ENCODE measurements at places on chromosomes 6 and 20.

DNA sequence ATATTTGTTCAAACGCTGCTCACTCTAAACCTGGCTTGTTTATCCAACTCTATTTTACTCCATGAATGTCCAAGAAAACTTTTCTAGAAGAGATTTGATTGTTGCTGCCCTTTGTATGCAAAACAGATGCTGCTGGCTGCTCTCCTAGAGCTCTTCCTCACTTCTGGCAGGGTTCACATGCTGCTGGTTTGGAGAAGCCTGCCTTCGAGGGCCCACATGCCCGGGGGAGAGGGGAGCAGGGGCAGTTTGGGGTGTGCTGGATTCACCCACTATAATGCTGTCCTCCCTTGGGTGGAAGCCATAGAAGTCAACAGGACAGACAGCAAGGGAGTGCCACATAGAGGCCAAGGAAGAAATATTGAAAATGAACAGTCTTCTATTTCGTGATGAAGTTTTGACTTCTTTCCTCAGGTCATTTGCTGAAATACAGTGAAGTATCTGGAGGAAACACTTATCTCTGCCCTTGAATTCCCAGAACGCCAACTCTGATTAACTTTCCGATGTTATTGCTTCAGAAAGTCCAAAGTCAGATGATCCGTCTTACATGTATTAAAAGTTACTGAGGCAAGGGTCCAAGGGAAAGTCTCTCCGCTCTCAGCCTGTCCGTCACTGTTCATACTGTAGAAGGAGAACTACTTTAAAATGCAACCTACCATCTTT is 32.4 kb downstream of the LY86 start:
- DNase-seq: no peak

DNA sequence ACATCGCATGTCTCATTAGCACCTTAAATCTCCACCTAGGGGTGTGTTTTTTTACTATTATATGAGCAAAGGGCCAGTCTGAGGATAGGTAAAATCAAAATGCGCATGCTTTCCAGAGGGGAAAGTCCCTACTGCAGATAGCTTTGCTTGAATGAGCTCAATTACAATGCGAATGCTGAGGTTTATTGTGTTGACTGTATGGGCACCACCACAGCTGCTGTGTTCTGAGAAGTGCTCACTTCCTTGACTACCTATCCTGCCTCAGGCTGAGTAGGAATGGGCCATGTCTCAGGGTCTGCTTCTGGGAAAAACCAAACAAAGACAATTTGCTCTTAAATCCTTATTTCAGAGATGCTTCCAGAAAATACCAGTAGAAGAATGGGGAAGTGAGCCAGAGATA is 36.6 kb downstream of the MOCS1 start:
- no peak for DNase-seq

DNA sequence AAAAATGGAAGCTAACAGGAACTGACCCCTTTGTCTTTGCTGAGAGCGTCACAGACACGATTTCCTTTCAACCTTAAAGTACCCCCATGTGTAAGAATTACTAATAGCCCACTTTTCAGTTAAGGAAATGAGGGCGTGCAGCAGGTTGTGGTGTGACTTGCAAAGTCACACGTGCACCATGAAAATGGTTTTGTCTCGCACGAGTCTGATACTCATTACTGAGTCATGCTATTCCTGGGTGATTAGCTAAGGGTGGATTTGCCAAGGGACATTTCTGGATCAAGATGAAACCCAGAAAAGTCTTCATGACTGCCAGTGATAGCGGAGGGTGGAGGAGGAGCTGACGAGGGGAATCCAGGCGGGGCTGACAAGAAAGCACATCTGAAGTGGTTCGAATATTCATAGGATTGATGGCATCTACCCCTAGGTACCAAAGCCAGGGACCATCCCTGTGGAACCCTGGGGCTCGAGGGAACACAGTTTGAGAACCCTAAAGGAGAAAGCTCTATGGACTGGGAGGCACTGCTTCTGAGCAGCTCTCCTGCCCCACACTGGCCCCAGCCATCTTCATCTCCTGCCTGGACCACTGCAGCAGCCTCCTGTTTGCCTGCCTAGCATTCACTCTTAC is 12.1 kb upstream of the NFATC2 start:
- no peak for DNase-seq

DNA sequence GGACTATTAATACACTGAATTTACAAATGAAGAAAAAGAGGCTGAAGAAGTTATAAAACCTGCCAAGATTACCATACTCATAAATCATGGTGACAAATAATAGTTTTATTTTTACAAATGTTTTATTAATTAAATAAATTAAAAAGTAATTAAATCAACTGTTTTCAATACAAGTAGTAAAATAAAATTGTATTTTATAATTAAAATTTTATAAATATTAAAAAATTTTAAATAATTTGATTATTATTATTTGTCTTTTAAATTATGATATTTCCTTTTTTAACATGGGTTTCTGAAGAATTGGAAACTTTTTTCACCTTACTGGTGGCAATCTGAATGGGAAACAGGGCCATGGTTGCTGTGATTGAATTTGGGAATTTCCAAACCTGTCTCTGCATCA is 177.3 kb upstream of the TSHZ2 start:
- DNase-seq: no peak

GRCh38 chr6:3841066-3841454 is 8.1 kb upstream of the FAM50B start:
- no peak for DNase-seq

DNA sequence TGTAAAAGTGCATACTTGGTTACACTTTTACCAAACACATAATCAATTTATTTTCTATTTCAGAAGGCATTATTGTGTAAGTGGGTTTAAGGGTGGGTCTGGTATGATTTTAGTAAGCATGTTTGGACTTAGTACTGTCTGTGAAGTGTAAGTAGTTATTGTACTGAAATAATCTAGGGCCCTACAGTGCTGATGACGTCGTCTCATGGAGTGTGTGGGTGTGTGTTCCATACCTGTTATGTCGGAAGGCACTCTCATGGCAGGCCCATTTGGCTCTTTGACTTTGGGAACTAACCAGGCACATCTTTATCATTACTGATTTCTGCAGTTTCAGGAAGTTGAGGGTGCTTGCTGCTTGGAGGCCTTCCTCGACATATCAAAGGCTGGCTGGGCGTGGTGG is 155.1 kb downstream of the SASH1 start:
- DNase-seq: no peak

- DNase-seq: no peak
These were observed 54.8 kb downstream of the GPX5 start for GRCh38 chr6:28580475-28580874.

- DNase-seq: no peak
These were observed 1.3 kb upstream of the TAF4 start for GRCh38 chr20:62066983-62067433.

DNA sequence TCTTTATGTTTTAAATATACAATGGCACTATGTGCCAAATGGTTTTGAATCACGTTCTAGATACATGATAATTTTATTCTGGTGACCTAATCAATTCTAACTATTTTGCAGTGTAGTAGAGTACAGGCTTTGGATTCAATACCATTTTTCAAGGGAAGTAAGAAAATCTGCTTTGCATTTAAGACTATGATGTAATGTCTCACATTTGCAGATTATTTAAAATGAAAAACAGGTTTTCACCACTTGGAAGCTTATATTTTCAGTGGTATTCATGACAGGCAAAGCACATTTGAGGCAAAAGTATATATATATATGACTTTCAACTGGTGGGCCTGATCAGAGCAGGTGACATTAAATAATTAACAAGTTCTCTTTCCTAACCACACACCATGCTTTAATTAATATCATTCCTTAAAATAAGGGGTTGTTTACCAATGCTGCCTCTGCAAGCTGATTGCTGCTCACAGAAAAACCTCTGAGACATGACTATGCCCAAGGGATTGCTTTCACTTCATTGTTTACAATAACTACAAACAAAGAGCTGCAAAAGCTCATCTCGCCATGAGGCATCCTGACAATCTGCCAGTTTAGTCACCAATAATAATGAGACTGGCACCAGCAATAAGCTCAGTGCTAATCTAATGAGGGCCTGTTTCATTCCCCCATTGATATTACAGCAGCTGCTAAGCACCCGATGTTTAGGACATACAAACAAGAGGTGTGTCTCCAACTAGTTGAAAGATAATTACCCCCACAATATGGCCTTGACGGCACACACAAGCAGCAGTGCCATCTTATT is 1176.0 kb upstream of the GJE1 start:
- no peak for DNase-seq

DNA sequence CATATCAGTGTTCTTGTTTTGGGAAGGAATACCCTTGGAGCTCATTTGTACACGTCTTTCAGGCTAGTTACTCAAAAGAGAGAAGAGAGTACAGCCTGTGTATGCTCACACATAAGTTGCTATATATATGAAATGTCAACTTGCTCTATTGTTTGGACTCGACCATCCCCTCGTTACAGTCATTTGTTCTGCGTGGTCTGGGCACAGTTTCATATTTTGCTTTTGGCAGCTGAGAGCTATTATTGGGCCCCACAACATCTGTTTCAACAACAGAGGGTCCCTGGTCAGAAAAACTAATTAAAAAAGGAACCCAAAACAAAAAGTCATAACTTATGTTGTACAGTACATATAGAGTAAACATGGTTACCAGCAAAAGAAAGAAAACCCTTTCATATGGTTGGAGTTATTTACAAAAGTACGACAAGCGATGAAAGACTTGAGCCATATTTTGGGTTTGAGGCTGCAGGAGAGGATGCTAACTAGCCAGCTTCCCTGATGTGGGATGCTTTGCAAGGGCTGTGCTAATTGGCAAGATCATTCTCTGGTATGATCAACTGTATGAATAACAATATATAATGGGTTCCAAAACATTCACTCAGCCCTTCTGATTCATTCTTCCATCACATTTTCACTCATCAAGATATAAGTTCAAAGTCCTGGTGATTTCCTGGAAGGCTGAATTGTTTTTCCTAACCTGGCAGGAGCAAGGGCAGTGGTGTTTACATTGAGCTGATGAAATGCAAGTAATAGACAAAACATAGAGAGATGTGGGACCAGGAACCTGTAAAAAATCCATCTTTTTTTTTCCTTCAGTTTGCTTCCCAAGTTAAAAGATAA is 137.9 kb downstream of the RPS12 start:
- no peak for DNase-seq

DNA sequence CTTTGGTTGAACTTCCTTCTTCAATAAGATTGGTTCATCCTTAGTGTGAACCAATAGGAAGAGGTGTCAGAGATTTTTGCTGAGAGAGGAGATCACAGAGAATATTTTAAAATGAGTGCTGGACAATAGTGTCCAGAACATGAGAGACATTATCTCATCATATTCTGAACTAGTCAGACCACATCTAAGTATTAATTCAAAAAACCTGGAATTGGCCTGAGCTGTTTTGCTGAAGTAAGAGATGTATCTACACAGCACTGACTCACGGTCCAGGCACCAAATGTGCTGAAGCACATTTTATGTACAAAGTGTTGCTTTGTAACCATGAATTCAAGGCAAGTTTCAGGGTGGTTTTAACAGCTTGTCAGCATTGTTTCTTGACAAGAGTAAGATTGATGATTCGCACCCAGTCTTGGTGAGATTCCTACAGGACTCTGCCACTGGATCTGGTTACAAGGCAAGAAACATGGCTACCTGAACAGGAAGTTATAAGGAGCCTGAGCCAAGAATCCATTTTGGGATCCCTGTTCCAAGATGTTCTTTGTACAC is 178.2 kb upstream of the HEY2 start:
- no peak for DNase-seq
